Stimulated activated CD8-positive, alpha-beta memory T cell treated with anti-CD3 and anti-CD28 coated beads, Interleukin-15, amount 100 ng/mL, for 4 hours (primary cell): ENCODE measurements at places on chromosomes 7 and 10.

- no peak for DNase-seq
Observed at GRCh38 chr7:131501422-131501821, 55.0 kb downstream of the PODXL start.

GRCh38 chr7:116717137-116717536, 45.1 kb downstream of the MET start:
- no peak for DNase-seq

DNA sequence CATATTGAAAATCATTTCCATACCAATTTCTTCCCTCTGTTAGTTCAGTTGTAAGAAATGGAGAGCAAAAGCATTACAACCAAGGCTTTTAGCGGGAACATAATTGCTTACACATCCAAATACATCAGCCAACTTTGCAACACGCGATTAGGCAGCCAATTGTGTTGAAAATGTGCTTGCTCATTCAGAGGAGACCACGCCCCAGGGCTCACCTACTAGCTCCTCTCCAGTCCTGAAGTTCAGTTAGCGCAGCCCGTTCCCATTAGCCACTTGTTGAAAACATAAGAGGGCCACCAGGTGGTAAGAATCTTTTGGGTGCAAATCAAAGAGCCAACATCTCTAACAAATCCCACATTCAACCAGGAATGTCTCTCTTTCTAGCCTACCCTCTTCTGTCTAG, 213.2 kb upstream of the MDFIC start:
- no peak for DNase-seq

DNA sequence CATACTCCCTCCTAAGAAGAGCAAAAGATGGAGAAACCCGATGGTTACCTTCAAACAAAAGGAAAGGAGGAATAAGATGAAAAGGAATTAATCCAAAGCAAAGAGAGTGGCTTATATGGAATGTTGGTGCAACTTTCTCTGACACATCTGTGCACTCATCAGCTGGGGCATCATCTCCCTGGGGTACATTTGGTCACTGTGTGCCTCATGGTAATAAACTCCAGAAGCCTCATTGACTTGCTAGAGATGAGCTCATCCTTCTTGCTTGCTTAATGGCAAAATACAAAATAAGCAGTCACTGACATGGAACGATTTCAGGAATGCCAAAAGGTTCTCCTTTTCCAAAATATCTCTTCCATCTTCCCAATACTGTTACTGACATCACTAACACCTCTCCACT, 22.5 kb downstream of the CAV1 start:
- DNase-seq, result no peak
